ENCODE measurements at places on chromosomes 5 and 9.

DNA sequence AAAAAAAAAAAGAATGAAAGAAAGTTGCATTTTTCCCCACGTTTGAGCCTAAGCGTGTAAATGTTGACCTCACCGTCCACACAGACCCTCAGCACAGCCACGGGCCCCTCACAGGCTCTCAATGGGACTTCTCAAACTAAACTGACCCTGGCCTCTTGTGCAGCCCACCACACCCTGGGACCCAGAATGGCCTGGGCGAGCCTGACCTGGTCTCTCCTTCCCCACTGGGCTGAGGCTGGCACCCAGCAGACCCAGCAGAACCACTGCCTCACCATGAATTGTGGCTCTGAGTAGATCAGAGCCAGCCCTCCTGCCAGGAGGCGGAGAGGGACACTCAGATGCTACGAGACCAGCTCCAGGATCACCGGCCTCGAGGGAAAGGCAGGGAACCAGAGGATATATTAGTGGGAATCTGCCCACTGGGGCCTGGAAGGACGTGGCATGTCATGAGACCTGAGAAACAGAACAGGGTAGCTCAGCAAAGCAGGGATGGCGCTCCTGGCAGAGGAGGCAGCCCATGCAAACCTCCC lies 124.4 kb downstream of the ZNF354C start:
- no peak for DNase-seq

DNA sequence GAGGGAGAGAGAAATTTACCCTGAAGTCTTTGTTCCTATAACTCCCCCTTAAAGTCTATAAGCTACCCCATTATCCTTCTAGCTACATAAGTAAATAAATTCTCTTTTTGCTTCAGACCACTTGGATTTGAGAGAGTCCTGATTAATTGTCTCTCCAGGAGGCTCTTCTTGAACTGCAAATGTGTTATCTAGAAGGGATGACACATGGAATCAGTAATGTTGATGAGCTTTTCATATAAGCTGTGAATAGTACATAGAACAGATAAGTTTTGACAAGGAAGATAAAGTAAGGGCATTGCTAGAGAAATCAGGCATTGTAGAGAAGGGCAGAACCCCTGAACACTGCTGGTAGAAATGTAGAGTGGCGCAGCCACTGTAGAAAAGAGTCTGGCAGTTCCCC lies 42.5 kb upstream of the GNPDA1 start:
- DNase-seq = no peak

DNA sequence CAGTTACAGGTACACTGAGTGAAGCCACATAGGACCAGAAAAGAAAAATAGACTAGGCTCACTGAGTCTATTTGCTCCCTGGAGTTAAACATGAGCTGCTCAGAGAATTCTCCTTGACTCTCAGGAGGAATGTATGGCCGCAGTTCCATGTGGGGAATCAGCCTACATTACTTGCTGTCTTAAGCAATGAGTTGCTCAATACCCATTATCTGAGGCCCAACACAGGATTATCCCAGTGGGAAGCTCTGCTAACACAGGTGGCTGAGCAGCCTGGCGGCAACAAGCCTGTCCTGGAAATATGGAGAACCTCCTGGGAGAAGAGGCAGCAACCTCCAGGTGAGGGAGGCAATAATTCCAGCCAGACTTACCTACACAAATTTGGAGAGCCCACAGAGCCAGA lies 177.5 kb upstream of the NREP start:
- no peak for DNase-seq

GRCh38 chr5:36772276-36773140 lies 104.1 kb upstream of the NIPBL start:
- no peak for DNase-seq

DNA sequence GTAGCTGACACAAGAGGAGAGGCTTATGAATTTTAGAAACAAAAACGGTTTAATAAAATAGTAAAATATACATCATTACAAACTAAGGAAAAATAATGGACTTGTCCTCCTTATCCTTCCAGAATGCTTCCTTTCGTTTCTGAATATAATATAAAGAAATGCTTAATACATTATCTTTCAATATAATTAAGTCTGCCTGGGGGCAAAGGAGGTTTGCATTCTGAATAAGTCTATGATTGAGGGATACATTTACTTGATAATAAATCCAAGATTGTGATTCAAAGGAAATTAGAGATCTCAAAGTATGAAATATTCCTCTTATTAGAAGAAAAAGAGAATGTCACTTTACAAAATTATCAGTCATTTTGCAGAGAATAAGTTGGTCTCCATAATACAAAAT lies 386.5 kb downstream of the SPATA31D1 start:
- no peak for DNase-seq

- no peak for DNase-seq
Observed at GRCh38 chr9:80204054-80204453, 632.3 kb downstream of the TLE4 start.

DNA sequence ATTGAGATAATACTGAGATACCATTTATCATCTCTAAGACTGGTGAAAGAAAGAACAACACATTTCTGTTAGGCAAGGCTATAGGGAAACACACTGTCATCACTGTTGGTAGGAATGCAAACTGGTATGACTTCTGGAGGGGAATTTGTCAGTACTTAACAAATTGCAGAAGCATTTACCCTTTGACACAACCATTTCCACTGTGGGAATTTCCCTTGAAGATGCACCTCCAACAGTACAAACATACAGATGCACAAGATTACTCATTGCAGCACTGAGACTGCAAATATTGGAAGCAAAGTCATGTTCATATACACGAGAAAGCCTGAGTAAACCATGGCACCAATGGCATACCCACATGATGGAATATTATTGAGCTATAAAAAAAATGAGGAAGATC lies 17.6 kb downstream of the GM2A start:
- no peak for DNase-seq

GRCh38 chr5:83925955-83926337 lies 205.3 kb upstream of the HAPLN1 start:
- DNase-seq = no peak

GRCh38 chr5:61697809-61698558 lies 365.9 kb downstream of the ZSWIM6 start:
- no peak for DNase-seq

DNA sequence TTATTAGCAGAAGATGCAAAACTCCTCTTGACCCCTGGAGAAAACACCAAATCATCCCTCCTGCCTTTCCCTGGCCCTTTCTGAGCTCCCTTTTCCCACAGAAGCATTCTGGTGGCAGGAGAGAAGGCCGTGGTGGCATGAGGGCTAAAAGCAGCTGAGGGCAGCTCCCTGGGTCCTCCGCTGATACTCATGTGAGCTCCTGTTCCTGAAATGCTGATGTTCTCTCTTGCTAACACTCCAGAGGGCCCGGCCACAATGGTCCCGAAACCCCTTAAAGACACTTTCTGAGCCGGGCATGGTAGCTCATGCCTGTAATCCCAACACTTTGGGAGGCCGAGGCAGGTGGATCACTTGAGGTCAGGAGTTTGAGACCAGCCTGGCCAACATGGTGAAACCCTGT lies 183.1 kb downstream of the HSPA4 start:
- DNase-seq = no peak

DNA sequence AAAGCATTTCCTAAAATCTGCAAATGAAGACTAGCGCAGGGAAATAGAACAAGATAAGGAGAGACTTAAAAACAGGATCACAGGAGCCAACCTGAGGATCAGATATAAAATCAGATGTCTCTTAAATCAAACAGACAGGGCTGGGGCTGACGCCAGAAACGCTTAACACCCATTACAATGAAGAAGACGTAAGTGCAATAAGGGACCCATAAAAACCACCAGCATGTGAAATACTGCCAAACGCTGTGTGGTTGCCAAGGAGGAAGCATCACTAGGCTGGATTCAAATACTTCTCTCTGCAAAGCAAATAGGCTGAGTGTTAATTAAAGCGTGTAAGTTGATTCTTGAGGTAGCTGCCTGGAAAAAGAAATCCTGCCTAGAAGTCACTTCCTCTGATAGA lies 74.4 kb upstream of the ATP10B start:
- DNase-seq = no peak

DNA sequence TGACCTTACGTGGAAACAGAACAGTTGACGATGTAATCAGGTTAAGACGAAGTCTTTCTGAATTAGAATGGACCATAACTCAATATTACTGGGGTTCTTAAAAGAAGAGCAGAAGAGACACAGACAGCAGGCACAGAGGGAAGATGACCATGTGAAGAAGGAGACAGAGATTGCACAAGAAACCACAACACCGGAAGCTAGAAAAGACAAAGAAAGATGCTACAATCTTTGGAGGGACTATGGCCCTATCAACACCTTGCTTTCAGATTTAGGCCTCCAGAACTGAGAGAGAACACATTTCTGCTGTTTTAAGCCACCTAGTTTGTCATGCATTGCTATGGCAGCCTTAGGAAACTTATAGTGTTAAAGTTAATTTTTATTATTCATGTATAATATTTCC lies 27.1 kb downstream of the CDH9 start:
- DNase-seq = no peak

DNA sequence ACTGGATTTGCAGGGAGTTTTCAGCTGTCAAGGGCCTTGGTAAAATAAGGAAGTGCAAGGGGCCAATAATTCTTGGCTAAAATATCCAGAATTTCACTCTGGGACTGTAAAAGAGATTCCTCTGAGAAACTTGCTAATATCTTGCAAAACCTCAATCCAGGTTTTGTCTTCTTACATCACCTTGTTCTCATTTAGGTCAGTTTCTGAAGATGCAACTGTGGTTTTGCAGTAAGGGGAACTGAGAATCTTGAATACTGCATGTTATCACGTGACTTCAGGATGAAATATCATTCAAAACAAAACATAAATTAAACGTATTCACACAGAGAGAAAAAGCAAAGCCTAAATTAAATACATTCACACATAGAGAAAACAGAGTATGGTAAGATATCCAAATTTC lies 35.0 kb upstream of the RIC1 start:
- DNase-seq = no peak

DNA sequence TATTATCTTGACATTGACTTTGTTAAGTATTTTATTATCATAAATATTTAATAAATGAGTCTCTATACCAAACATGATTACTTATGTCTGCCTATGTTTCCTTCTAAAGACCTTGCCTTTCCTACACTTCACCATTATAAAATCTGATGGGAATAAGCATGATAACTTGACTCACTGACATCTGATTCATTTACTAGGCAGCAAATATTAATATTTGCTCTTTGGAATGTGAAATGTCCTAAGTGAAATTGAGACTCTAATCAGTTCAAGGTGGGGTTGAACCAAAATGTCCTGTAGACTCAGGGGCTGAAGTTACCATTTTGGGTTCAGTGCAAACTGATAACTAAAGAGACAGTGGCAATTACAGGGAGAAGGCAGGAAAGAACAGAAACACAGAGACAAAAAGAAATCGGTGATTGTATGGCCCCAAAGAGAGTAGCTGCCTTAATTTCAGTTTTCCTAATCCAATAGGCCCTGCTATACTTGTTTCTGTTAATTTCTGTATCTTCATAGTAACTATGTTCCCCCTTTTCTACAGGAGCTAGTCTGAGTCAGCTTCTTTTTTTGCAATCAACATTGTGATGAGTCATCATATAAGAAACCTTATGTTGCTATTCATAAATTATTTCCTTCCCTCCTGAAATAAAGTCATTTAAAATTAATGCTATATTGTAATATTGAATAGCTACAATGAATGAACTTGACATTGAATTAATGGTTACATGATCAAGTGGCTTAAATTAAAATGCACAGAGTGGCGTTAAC lies 296.8 kb downstream of the PDE4D start:
- no peak for DNase-seq

DNA sequence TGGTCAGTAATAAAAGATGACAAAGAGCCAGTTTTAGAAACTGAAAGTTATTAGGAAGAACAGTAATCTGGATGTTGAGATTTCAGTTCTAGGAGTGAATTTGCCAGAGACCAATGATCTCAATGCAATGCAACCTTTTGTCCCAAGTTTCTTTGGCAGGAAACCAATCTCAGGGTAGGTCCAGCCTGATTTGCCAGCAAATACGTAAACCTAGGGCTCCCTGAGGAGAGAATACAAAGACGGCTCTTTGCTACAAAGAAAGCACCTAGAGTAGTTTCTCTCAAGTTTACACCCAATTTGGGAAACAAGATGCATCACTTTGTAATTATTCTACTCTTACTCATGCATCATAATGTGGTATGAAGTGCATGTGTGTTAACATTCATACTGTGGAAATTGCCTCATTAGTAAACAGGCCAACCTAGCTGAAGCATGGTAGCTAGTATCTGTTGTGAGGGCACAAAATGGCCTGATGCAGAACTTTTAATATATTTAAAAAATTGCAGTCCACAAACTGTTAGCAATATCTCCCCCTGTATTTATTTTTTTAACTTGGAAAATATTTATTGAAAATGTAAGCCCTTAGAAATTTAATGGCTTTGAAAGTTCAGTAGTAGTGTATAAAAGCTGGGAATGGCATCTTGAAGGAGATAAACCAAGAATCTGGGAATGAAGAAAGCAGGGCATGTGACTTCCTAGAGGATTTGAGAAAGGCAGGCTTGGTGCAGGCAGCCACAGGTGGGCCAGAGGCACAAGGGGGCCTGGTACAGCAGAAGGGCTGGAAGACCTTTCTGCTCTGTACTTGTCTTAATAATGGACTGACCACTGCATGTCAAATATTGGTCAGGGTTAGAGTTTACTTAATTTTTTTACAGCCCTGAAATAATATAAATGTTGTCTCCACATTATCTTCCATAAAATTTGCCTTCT lies 59.5 kb downstream of the MAST4 start:
- no peak for DNase-seq

GRCh38 chr5:138632900-138633489 lies 57.8 kb upstream of the HSPA9 start:
- DNase-seq = no peak

- DNase-seq = no peak
Observed at GRCh38 chr9:86350006-86350760, 4.0 kb downstream of the TUT7 start.

DNA sequence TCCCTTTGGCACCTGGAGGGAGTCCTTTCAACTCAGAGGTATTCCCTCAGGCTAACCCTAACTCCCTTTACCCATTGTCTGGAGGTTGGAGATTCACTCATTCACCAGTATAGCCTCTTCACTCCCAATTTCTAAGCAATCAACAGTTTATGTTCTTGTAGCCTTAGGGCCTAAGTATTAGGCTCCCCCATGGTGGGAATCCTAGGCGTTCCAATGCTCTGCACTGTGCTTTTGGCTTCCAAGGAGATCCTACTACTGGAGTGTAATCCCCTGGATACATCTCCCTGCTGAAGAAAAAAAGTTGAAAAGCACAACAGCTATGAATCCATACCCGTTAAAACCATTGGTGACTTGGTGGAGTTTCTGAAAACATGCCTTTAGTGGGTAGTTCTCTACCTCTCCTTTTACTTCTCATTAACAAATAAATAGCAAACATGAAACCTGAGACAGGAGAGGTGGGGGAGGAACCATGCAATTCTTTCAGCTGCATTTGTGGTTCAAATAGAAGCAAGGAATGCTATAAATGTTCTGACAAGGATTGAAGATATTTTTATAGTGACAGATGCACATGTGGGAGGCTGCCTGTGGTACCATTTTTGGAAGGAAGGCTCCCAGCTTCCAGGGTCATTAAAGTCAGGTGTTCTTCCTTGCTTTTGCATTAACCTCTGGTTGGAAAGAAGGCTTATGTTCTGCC lies 397.1 kb downstream of the DMAC1 start:
- DNase-seq = no peak

Data from Jurkat, Clone E6-1 (cell line).